ENCODE measurements at places on chromosomes 3 and 15.

GRCh38 chr3:11610044-11610671 lies 33.6 kb downstream of the VGLL4 start:
- peak; percentile 18 for DNase-seq

DNA sequence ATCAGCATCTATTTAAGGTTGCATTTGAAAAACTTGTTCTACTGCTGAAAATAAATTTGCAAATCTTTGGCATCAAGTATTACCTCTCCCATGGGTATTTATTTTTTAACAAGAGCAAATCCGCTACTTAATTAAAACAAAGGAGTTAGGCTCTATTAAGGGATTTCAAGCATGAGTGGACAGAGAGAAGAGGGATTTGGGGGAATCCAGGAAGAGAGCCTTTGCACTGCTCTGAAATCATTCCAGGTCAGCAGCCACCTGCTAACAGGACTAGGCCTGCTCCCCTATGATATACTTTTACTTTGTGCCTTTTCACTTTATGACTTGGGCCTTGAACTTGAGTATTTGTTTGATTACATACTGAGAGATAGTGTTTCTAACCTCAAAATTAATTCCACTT lies 57.1 kb downstream of the IQCH start:
- no peak for DNase-seq

GRCh38 chr15:80567721-80568157 lies 127.4 kb upstream of the ABHD17C start:
- peak; percentile 85 for DNase-seq

DNA sequence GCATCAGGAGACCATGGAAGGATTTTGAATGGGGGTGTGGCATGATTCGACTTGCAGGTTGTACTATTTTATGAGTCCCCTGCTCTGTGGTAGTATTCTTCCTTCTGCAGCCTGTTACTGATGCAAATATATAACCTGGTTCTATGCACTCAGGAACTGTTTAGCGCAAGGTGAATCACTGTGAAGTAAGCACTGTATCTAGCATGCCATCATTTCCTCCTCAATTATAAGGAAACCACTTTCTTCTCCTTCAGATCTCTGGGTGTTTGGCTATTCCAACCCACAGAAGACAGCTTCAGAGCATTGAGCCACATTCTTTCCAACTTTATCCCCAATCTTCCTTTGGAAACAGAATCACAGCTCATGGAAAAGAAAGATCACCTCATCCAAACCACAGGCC lies 176.7 kb downstream of the DIPK2A start:
- no peak for DNase-seq

- DNase-seq, result no peak
These were observed 923 bp downstream of the ACY1 start for GRCh38 chr3:51984269-51984647.

DNA sequence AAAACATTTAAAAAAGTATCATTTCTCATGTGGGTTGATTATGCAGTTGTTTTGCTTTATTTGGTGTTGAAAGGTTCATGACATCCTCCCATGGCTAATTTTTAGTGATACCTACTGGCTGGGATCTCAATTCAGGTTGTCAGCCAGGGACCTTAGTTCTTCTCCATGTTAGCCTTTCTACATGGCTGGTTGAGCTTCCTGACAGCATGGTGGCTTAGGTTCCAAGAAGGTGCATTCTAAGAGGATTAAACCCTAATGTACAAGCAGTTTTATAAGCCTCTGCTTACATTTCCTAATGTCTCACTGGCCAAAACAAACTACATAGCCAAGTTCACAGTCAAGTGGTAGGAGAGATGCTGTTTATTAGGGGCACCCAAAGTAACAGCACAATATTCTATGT lies 9.4 kb upstream of the TM6SF1 start:
- DNase-seq, result no peak

DNA sequence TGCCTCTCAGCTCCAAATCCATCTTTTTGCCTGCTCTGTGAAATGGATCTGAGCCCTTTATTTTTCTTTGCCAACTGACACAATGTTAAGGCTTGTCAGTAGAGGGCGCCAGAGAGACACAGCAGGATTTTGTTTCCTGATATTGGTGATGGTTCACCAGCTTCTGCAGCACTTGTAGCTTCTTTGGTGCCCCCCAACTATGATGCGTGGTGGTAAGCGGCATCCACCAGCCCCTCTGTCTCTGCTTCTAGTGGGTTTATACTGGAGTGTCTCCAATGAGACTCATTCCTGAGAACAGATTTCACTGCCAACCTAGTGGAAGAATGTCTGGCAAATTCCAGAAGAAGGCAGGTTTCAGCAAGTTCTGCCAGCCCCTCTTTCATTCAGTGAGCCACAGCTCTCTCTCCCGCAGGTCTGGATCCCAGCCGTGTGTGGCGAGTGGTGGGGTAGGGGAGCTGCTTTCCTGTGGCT lies 471.9 kb upstream of the FRG2C start:
- DNase-seq, result peak; percentile 68

GRCh38 chr3:25610167-25610566 lies 54.5 kb downstream of the TOP2B start:
- no peak for DNase-seq

GRCh38 chr3:111967651-111968274 lies 11.1 kb upstream of the ABHD10 start:
- DNase-seq, result peak; percentile 90

GRCh38 chr15:56366211-56366610 lies 985 bp downstream of the TEX9 start:
- peak; percentile 9 for DNase-seq

GRCh38 chr3:177013681-177014280 lies 183.5 kb downstream of the TBL1XR1 start:
- DNase-seq, result no peak

DNA sequence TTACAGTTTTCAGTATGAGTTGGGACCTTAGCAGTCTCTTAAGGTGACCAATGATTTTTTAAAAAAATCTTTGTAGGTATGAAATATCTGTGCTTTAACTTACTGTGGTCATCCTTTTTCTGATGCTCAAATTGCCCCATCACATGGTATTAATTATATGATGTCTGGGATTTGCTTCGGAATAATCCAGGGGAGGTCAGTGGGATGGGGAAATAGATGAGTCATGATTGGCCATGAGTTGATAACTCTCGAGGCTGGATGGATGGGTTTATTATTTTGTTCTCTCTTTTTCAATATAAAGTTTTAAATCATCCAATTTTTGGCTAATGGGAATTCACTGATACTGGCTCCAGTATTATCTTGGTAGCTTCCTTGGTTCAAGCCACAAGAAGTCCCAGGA lies 370.3 kb upstream of the TPM1 start:
- no peak for DNase-seq

GRCh38 chr3:122533931-122534334 lies 19.2 kb upstream of the KPNA1 start:
- peak; percentile 79 for DNase-seq

DNA sequence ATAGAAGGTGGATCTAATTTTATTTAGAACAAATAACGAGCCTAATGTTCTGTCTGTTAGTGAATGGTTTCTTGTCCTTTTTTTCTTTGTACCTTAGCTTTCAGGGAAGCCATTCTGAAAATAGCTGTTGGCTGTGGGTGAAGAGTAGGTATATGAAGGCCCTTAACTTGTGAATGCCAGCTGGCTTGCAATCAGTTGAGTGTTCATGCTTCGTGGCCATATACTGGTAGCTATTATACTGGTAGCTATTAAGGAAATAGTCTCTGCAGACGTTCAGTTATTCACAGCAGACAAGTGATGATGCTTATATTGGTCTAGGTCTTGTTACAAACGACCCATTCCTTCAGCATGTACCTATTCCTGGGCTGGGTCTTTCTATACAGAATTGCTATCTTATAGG lies 18.8 kb downstream of the TRIM71 start:
- DNase-seq, result no peak

DNA sequence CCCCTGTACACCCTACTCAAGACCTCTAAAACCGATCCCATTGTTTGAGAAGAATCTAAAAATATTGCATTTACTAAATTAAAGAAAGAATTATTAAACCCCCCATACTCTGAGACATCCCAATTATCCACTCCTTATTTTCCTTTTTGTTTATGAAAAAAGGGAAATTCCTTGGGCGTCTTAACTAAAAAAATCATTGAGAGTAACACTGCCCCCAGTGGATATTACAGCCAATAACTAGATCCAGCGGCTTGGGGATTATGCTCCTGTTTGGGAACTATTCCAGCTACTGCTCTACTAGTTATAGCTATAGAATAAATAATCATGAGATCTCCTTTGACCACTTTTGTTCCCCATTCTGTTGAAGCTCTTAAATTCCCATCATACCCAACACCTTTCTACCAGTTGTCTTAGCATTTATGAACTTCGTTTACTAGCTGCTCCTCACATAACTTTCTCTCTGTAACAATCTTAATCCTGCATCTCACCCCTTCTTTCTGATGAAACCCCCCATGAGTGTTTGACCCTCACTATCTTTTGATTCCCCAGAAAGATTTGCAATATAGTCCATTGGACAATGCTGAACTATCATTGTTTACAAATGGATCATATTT lies 12.7 kb upstream of the CFAP91 start:
- peak; percentile 57 for DNase-seq

DNA sequence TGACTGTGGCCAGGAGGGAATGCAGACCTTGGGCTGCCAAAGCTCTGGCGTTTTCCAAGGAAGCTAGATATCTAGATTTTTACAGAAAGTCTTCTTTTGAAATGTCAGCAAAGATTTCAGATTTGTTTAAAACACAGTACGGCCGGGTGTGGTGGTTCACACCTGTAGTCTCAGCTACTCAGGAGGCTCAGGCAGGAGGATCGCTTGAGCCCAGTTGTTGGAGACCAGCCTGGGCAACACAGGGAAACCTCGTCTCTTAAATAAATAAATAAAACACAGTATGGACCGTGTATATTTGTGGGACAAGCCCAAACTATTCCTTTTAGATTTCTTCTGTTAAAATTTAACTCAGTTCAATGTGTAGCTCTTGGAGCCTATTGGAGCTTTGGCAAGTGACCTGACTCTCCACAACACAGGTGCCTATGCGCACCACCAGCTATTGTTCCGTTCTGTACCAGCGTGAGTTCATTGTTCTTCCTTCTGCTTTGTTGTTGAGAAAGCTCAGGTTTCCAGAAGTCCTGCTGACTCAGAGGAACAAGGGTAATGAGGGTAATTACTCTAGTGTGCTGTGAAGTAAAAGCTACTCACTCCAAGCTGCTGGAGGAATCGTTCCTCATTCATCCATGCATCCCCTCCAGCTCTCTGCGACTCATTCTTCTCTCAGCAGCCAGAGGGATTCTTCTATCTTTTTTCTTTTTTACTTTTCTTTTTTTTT lies 73.1 kb upstream of the SLC6A6 start:
- DNase-seq, result peak; percentile 28

- DNase-seq, result no peak
These were observed 1334.4 kb upstream of the ALCAM start for GRCh38 chr3:104032283-104032682.

GRCh38 chr3:86382556-86382955 lies 608.4 kb downstream of the VGLL3 start:
- DNase-seq, result no peak

DNA sequence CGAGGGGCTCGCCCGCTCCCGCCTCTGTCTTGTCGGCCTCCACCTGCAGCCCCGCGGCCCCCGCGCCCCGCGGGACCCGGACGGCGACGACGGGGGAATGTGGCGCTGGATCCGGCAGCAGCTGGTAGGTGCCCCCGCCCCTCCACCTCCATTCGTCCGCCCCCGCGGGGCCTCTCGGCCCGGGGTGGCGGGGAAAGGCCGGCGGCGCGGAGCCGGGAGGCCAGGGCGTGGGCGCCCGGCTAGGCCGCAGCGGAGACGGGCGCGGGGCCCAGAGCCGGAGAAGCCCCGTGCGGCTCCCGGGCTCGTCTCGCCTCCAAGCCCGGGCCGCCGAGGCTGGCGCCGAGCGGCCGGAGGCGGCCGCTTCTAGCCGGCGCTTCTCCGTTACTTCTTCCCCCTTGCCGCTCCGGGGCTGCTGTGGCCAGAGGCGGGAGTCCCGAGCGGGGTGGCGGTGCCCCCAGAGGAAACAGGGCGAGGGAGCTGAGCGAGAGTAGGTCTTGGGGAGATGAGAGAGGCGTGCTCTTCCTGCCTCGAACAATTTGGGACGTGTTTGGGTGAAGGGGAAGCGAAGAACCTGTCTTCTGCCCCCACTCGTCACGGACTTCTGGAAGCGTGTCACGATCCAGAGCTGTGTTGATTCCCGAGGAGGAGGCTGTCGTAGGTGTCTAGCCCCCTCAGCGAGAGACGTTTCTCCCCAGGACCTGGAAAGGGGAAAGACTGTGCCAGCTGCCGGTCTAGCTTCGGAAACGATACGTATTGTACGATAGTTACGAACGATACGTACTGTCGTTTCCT lies 555 bp downstream of the ATP11B start:
- DNase-seq, result peak; percentile 70

GRCh38 chr15:70337277-70338186 lies 239.8 kb upstream of the TLE3 start:
- no peak for DNase-seq

GRCh38 chr15:82062479-82063454 lies 16.9 kb upstream of the MEX3B start:
- DNase-seq, result no peak

- DNase-seq, result no peak
These were observed 12.2 kb downstream of the GBE1 start for GRCh38 chr3:81749265-81749664.

- DNase-seq, result no peak
These were observed 29.3 kb upstream of the ADGRG7 start for GRCh38 chr3:100580147-100580546.

GRCh38 chr3:14403619-14404155 lies 1.3 kb downstream of the SLC6A6 start:
- peak; percentile 52 for DNase-seq

DNA sequence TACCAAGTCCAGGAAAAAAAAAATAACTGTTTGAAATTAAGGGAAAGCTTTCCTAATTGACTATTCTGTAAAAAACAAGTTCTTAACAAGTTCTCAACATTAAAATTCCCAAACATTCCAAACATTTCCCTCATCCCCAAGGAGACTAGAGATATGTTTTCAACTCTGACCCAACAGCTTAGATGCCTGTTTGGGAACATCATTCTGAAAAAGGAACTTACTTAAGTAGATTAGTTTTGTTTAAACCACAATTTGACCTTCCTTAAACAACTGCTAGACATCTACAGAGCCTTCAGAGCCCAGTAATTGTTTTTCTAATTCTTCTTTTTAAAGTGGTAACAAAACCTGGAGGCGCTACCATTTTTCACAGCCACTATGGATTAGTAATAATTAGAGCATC lies 12.8 kb downstream of the UBR1 start:
- DNase-seq, result peak; percentile 78

DNA sequence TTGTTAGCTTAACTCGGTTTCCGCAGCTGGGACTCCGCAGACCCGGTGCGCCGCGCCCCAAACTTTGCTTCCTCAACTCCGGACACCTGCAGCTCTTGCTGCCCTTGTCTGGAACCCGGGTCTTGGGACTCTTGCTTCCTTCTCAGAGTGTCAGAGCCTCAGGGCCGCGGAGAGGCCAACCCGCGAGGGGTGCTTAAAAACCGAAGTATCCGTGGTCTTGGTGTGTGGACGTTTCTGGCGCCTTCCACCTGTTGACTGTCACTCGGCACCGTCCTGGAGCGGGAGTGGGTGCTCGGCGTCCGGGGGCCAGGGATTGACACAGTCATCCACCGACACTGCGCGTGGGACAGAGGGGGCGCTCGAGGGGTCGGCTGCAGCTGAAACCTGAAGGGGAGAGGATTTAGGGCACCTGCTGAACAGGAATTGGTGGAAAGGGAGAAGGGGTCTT lies 386 bp downstream of the SQOR start:
- peak; percentile 73 for DNase-seq

GRCh38 chr3:35144011-35144410 lies 495.3 kb upstream of the ARPP21 start:
- no peak for DNase-seq
